Esophagus squamous epithelium (tissue), 5 donors: ENCODE measurements at places on chromosomes 12 and 14.

DNA sequence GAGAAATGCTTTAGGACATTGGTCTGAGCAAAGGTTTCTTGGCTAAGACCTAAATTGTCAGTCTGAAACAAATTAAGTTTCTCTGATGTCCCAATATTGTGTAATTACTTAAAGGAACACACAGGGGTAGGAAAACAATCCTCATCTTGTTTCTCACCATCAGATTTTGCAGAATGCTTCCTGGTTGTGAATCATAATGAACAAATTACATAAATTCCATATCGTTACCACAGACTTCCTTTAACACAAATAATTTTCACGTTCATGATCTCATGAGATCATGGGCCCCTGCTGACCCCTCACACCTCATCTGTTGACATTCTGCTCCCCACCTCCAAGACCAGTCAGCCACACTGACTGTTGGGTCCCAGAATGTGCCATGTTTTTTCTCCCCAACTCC, 194.1 kb downstream of the MON2 start:
- DNase-seq = no peak

DNA sequence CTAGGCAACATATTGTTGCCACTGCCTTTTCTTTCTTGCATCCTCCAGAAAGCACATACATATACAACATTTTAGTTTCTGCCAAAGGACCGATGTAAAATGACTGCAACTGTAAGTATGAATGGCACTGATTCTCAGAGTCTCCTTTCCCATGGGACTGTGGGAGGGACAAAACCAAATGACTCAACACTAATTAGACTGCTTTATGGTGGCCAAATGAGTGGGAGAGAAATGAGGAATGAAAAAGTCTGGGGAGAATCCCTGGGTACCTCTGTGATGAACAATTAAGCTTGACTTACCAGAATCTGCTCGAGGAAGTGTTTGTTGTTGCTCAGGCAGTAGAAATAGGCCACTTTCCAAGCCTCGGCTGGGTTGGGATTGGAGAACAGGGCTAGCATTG, 10.1 kb downstream of the ZFYVE26 start:
- no peak for DNase-seq

GRCh38 chr14:59332727-59333126, 132.5 kb downstream of the GPR135 start:
- DNase-seq = no peak

- no peak for DNase-seq
Measured at GRCh38 chr12:5036031-5036430, 7.6 kb upstream of the KCNA5 start.
